LoVo (cell line): ENCODE measurements at places on chromosomes 16 and 17.

GRCh38 chr17:76740329-76741118 lies 2.6 kb downstream of the MFSD11 start:
- no peak for DNase-seq

DNA sequence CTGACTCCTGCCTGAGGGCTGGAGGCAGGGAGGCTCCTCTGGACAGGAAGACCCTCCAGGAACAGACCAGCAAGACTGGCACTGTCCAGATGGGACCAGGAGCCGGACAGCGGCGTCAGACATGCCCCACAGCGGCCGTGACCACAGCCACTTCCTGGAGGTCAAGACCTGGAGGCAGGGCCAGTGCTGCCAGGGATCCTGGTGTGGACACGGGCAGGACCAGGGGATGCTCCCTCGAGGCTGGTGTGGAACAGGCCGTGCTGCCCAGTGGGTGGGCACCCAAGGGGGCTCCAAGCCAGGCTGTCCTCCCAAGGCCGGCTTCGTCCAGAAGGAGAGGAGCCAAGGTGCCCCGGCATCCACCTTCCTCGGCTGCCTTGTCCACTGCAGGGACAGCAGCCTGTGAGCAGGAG lies 4.5 kb upstream of the CCDC57 start:
- no peak for DNase-seq

DNA sequence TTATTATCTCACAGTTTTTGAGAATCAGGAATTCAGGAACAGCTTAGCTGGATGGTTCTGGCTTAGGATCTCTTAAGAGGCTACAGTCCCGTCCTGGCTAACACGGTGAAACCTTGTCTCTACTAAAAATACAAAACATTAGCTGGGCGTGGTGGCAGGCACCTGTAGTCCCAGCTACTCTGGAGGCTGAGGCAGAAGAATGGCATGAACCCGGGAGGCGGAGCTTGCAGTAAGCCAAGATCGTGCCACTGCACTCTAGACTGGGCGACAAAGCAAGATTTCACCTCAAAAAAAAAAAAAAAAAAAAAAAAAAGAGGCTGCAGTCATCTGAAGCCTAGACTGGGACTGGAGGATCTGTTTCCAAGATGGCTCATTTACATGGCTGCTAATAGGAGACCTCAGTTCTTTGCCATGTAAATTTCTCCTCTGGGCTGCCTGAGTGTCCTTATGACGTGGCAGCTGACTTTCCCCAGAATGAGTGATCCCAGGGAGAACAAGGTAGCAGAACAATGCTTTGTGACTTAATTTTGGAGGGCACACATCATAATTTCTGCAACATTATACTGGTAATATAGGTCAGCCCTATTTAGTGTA lies 95.8 kb upstream of the CORO6 start:
- no peak for DNase-seq

- DNase-seq: no peak
Observed at GRCh38 chr16:57166951-57167350, 18.9 kb downstream of the PSME3IP1 start.

DNA sequence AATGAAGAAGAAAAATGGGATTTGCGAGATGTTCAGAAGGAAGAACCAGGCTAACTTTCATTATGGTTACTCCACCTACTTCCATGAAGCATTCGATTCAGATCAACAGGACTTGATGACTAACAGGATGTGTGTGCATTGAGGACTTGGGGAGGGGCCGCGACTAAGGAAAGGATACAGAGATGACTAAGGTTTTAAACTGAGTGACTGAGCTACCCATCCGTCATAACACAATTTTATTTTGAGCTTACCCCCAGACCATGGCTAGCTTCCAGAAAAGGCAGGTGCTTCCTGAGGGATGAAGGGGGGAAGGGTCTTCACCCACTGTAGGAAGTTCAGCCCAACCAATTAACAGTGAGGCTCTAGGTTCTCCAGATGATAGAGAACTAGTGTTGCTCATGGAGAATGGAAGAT lies 2.5 kb upstream of the CDYL2 start:
- DNase-seq: peak; percentile 33
